Activated T-cell treated with anti-CD3 and anti-CD28 coated beads, Interleukin-2, amount 50 U/mL, for 4 hours (primary cell): ENCODE measurements at places on chromosomes 7 and 10. TPM values are rescaled to one million over a fixed set of nuclear protein-coding genes. Genes with fewer than 3 reads are reported as not detected.

GHRHR gene
- total RNA-seq: not detected

OR2A2 gene
- total RNA-seq: not detected

PAPOLB gene
- total RNA-seq: not detected

BUD31 gene
- 178 TPM for total RNA-seq

CNNM1 gene
- total RNA-seq: 0.60 TPM

AKR1C8 gene
- total RNA-seq: not detected

MPP7 gene
- 3.2 TPM for total RNA-seq

- no peak for DNase-seq
Measured at GRCh38 chr7:129498021-129498420, 4.3 kb upstream of the SMKR1 start.

DNA sequence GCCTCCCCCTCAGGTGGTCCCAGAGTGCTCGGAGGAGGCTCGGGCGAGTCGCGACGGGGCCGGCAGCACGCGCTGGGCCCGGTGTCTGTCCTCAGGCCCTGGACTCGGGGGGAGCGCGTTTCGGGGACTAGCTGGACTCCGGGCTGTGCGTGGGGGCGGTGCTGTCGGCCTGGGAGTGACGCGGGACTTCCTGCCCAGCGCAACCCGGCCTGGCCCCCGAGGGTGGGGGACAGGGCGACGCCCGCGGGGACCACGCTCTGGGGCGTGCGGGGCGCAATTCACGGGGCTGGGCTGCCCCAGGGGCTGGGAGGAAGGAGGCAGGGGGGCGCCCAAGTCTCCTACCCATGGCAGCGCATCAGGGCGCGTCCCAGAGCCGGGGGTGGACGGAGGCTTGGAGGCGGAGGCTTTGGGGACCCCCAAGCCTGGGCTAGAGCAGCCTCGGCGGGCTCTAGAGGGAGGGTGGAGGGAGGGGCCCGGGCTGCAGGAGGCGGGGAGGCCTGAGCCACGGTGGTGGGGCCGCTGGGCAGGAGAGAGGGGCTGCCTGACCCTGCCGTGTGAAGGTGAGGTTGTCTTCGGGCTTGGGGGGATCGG is 2.3 kb upstream of the VENTX start:
- DNase-seq: no peak

- DNase-seq: no peak
Measured at GRCh38 chr7:92402920-92403759, 44.1 kb upstream of the GATAD1 start.

DNA sequence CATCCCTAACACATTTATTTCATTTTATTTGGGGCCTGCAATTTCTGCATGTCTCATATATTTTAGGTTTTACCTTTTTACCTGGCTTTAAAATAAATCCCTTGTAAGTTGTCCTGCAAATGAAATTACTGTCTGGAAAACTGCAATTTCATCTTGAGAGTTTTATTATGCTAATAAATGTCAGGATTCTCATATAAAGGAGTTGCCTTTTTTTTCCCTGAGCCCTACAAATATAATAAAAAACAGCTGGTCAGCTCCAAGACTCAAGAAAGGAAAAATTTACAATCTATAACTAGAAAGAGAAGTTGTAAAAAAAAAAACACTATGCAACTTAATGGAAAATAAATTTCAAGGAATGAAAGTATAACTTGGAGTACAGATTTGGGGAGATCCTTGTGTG is 108.7 kb downstream of the SH2D4B start:
- no peak for DNase-seq

DNA sequence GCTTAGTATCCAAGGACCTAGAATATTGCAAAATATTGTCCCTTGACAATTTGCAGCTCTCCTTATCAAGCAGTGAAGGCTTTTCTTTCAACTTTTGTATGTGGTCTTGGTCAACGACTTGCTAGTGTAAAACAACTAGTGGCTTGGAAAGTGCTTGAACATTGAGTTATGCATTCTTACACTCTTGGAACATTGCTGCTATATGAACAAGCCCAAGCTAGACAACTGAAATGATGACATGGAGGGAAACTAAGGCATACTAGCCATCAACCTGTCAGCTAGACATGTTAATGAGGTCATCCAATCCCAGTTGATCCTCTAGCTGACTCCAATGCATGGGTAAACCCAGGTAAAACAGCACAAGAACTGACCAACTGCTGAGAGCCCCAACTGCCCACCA is 12.7 kb upstream of the DMTF1 start:
- DNase-seq: no peak

GRCh38 chr10:22369434-22370072 is 24.3 kb downstream of the SPAG6 start:
- no peak for DNase-seq

- no peak for DNase-seq
Measured at GRCh38 chr7:24108906-24109376, 175.0 kb upstream of the NPY start.

DNA sequence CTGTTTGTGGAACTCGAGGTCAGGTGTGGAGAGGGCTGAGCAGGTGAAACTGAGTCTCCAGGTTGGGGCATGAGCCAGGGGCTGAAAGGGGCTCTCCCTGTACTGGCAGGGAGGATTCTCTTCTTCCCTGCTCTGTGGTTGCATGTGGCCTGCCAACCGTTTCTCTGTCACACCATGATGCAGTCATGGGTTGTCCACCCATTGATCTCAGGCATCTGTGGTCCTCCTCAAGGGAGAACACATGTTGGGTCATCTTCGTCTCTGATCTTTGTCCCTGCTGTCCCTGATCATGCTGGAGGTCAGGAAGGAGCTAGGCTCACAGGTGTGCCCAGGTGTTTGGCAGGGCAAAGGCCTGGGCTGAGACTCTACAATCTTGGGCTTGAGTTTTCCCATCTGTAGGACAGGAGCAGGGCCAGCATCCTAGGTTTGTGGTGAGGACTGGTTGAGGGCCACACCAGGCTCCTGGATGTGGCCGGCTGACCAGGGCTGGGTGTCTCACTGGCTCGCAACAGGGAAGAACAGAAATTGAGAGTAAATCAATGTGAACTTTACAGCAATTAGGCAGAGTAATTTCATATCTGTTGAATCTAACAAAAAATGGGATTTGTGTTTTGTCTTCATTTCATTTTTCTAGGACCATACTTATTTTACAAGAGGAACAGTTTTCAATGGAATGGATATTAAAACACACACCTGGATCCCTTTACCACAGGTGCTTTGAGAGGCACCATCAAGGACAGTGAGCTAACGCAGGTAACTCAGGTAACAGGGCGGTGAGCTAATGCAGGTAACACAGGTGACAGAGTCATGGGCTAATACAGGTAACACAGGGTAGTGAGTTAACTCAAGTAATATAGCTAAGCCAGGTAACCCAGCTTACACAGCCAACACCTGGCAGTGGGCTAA is 58.5 kb upstream of the IGFBP3 start:
- no peak for DNase-seq

DNA sequence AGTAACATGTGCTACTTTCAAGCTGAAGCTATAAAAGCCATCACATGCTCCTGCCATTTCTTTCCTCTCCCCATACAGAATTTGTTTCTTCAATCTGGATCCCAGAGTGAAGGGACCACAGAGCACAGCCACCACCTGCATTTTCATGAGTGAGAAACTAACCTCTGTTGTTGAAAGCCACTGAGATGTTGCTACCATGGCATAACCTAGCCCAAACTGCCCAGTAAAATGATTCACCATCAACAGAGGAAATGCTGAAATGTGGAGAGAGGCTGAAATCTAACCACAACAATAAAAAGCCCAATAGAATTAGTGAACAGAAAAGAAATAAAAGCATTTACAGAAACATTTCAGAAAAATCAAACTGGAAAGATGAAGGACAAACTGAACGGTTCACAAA is 125.2 kb downstream of the AMPH start:
- no peak for DNase-seq

DNA sequence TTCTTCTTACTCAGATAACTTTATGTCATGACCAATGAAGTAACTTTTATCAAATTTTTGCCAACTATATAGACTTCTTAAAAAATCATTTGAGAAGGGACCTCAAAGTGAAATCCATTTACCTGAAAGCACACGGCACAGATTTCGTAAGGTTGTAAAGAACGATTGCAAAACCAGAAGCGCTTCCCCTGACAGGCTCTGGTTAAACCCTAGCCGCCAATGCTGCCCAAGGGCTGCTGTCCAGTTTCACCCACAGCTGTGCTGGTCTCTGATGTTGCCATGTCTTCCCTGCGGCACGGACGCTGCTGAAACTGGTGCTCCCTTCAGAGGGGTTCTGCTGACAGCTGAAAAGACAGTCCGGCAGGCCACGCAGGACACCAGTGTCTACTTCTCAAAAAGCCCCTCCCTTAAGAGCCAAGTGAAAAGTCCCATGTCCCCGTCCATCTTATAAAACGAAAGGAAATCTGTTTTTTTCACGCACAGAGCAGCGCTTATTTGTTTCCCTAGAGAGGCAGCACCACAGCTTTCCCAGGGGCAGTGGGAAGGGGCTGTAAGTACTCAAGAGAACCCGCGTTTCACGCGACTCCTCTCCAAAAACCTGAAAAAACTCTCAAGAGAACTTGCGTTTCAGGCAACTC is 32.5 kb downstream of the GNA12 start:
- DNase-seq: no peak

- no peak for DNase-seq
Measured at GRCh38 chr7:42611961-42612360, 299.9 kb downstream of the C7orf25 start.

- DNase-seq: no peak
Measured at GRCh38 chr7:117916309-117916708, 43.1 kb upstream of the CTTNBP2 start.

DNA sequence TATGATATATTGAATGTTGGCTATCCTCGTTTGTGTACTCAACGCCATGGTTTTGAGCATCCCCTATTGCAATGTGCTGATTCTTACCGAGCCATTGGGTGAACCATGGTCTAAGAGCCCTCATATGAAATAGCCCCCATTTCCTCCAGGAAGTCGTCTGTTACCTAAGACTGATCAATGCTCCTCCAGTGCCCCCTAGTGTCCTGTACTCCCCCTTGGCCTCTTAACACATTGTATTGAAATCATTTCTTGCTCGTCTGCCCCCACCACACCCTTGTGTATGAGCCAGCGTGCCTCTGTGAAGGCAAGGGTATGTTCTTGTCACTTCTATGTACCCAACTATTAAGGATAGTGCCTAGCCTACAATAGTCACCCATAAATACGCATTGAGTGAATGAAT is 11.2 kb upstream of the SLC35B4 start:
- DNase-seq: peak; percentile 43

- no peak for DNase-seq
Measured at GRCh38 chr10:7520507-7521485, 110.0 kb upstream of the SFMBT2 start.

- DNase-seq: no peak
Measured at GRCh38 chr10:118792526-118792925, 37.8 kb upstream of the CACUL1 start.

DNA sequence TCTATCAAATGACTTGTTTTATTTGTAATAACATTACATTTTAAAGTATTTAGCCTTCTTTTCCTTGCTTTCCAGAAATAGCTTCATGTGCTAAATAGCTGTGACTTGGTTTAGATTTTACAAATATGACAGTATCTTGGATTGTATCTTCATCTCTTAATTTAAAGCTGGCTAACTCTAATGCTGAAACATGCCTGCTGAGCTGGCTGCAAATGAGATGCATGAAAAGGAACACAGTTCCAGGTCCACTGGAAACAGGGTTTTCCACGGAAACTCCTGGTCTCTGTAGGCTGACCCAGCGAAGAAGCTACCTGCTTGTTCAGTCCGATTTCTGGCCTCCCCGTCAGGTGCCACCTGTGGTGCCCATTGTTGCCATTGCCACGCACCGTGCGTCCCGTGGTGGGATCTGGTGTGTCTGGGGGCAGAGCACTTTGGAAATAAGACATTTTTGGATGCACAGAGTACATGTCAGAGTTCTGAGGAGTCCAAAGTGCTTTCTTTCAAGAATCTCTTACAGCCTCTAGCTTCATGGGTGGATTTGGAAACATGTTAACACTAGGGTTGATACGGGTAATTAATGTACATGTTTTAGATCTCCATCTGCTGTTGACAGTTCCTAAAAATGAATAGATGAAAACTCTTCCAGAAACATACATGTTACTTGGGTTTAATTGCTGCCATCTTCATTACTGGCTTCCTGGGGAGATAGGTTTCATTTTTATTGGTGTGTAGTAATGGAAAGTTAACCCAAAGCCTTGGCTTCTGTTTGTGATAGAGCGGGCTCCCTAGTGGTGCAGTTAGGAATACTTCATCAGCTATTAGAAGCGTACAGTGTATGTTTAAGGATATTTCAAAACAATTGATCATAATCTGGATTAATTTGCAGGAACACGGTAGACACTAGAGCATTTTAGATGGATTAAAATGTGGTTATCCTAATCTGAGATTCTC is 45.0 kb downstream of the SHH start:
- no peak for DNase-seq

- no peak for DNase-seq
Measured at GRCh38 chr10:100928039-100928438, 15.3 kb downstream of the SLF2 start.

DNA sequence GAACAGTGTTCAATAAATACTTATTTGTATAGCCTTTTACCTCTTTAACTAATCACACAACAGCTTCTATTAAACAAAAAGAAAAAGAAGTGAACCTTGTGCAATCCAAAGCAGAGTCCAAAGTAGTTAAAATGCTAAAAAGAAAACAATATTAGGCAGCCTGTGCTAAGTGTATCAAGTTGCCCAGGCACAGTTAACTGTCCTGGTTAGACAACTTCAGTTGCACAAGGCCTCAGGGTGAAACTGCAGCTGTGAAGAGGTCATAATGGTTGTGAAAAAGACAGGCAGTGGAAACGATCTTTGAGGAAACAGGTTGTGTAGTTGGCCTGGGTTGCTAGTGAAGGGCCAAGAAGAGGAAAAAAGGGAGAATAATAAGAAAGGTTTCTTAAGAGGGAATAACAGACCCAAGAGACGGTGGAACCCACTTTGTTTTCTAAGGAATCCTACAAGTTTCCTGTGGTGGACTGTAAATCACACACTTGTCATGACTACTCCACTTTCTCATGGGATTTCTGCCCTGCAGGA is 6.0 kb upstream of the CROT start:
- no peak for DNase-seq

DNA sequence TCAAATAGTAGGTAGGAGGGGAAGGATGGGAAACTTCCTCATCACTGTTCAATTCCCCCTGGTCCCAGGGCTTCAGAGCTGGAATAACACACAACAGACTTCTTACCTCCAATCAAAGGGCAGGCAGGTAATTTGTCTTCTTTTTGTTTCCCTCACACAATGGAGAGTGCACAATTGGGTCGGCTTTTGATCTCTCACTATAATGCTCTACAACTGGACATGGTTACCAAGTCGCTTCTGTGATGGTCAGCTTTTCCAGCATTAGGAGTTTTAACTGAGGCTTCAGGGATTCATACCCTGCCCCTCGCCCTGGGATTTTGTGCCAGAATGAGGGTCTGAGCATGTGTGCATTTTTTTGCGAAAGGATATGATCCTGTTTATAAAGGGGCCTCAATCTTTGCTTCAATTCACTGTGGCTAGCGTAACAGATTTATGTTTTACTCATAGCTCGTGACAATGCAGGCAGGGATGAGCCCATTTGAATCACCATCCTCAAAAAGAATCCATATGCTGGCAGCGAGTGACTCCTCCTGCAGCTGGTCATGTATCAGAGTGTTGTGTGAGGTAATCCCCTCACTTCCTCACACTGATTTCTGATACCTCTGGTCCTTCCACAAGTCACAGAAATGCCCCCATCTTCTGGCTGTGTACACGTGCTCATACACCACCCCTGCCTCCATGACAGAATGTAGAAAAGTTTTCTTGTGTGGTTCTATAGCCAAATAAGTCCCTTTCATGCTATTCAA is 189.6 kb downstream of the CTTNBP2 start:
- no peak for DNase-seq

- DNase-seq: no peak
Measured at GRCh38 chr7:55065079-55065478, 46.3 kb downstream of the EGFR start.
